Activated T-cell treated with anti-CD3 and anti-CD28 coated beads, Interleukin-2, amount 50 U/mL, for 1 hour (primary cell): ENCODE measurements at places on chromosomes 1 and 21.

- DNase-seq = no peak
These were observed 75.2 kb downstream of the EVI5 start for GRCh38 chr1:92709738-92710137.

GRCh38 chr1:44217809-44218410 is 4.6 kb downstream of the DMAP1 start:
- DNase-seq = peak; percentile 77

DNA sequence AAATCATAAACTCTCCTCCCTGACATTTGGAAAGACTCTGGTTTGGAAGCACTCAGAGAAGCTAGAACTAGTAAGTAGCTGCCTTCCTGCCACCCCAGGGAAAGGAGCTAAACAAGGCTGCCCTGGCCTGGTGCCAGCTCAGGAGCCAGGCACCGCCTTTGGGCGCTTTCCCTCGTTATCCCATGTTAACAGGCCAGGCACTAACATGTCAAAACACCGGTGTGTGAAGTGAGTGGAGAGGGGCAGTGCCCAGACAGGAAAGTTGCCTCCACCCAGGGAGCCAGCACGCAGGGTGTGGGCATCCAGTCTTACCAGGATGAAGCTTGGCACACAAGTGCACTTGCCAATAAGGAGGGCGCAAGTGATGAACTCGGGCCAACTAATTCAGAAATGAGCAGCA is 346.8 kb downstream of the RRAGC start:
- no peak for DNase-seq

- no peak for DNase-seq
These were observed 83.5 kb downstream of the SPAG17 start for GRCh38 chr1:118101515-118101844.

GRCh38 chr21:25949701-25950100 is 214.9 kb downstream of the GABPA start:
- DNase-seq = no peak

DNA sequence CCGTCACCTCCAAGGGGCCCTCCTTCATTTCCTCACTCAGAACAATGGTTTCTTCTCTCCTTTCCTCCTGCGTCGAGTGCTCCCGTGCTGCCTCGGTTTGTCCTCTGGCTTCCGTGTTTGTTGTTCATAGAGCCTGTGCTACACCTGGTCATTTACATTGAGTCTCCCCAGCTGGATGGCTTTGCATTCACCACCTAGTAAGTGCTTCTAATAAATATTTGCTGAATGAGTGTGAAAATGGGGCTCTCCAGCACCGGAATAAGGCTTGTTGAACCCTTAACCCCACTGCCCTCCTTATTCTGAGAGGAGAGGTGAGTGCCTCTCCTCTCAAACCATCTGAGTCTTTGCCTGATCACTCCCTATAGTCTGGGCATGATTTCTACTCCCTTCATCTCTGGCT is 104.9 kb downstream of the CNIH3 start:
- DNase-seq = no peak

DNA sequence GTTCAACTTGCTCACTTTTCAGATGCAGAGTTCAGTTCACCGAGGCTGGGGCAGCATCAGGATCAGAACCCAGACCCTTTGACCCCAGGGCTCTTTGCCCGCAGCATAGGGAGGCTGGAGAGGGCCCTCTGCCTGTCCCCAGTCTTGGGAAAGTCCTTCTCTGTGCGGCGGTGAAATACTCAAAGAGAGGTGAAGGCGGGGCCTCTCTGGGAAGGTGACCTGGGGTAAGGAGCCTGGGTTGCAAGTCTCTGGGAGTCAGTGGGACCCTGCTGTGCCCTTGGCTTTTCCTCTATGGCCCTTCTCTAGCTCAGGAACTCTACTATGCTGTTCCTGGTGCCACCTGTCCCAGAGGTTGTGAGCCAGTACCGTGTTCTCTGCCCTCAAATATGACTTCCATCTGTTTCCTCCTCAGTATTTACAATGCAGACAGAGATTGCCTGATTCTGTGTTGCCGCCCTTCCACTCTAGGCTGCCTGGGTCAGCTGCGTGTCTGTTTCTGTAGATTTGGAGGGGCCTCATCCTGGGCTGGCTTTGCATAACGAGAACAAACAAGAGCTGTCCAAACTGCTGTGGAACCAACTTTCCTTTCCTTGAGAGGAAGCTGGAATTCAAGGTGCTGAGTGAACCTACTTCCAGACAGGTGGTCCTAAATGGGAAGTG is 18.7 kb upstream of the ZBTB21 start:
- no peak for DNase-seq

- no peak for DNase-seq
These were observed 1.2 kb downstream of the RAB25 start for GRCh38 chr1:156062189-156062588.

GRCh38 chr1:26285366-26286063 is 5.6 kb downstream of the SH3BGRL3 start:
- DNase-seq = peak; percentile 59
